Activated CD4-positive, alpha-beta T cell treated with anti-CD3 and anti-CD28 coated beads for 36 hours (primary cell): ENCODE measurements at places on chromosomes 3 and 15.

- DNase-seq = no peak
Measured at GRCh38 chr3:53939813-53940212, 48.2 kb upstream of the SELENOK start.

- no peak for DNase-seq
Measured at GRCh38 chr3:117706037-117706436, 996.5 kb downstream of the TUSC7 start.

DNA sequence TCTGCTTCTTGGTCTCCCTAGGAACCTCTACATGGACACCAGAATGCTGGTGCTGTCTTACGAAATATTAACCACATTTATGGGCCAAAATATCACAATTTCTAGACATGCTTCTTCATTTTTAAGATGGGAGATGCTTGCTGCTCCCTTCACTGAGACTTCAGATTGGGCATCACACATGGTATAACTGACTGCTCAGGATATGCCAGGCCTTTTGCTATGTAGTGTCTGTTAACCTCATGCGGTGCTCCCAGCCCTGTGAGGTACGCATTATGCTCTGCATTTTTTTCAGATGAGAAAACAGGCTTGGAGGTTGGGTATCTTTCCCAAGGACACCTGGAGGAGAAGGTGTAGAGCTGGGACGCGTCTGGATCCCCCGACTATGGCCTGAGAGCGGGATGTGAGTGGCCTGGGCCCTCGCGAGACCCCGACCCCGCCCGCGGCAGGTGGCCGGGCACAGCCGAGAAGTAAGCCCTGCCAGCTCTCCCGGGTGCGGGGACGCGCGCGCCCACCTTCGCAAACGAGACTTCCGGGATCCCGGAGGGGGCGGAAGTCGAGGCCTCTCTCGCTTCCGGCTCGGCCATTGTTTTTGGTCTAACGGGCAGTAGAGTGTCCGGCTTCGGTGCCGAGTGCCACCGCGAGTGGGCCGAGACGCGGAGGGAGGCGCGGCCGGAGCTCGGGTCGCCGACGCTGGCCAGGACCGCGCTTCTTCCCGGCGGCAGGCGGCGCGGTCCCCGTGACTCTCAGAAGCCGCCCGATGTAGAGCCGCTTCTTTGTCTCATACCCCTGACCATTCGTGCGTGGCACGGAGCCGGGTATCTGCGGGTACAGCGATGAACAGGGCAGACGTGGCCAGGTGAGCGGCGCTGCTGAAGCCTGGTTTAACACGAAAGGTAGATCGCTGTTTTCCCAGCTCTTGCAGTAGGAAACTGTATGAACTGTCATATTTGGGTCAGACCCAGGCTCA, at the start of gene ZKSCAN7:
ZKSCAN7 (plus strand) TSS at position 568 of the 967 bp plus-strand sequence. CDS start 1,855 bp downstream, outside the sequence.
- peak; percentile 68 for DNase-seq

DNA sequence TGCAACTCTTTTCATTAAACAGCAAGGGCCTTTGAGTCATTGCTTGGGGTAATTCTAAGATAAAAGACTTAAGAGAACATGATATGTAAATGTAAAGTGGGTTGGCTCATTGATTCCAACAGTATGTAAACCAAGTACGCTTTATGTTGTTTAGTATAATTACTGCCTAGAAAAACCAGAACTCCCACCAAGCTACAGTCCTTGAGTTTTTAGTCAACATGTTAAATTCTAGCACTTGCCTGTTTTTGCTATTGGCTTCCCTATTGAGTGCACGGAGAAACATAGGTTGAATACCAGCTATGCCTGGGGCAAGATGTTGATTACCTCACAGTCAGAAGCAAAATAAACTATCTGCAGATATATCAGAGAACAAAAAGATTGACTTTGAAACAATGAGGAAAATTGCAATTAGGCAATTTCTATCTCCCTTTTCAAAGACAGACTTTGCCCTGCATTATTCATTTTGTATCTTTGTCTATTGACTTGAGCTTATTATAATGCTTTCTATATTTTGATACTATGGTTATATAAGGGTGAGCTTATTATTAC, 179.3 kb downstream of the ZPLD1 start:
- no peak for DNase-seq

- DNase-seq = no peak
Measured at GRCh38 chr15:66241087-66241907, 12.3 kb downstream of the MEGF11 start.

- peak; percentile 72 for DNase-seq
Measured at GRCh38 chr3:5187920-5188418, 462 bp downstream of the EDEM1 start.

DNA sequence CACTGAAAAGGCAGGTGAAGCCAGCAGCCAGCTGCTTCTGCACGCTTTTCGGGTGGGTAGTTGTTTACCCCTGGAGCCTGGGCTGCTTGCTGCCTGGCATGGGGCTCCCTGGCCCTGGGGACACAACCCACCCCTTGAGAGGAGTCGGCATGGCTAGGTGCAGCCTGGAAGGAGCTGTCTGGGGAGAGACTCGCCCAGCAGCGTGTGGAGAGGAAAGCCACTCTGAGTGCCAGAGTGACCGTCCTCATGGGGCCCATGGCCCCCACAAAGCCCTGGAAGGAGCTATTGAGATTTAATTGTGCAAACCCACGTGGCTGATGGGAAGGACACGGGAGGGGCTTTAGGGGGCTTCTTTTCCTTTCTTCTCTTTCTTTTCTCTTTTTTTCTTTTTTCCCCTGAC, 137.5 kb downstream of the OPA1 start:
- DNase-seq = no peak

- no peak for DNase-seq
Measured at GRCh38 chr3:134030379-134031347, 938 bp upstream of the SLCO2A1 start.

GRCh38 chr15:80283531-80283930, 31.5 kb upstream of the CTXND1 start:
- no peak for DNase-seq

DNA sequence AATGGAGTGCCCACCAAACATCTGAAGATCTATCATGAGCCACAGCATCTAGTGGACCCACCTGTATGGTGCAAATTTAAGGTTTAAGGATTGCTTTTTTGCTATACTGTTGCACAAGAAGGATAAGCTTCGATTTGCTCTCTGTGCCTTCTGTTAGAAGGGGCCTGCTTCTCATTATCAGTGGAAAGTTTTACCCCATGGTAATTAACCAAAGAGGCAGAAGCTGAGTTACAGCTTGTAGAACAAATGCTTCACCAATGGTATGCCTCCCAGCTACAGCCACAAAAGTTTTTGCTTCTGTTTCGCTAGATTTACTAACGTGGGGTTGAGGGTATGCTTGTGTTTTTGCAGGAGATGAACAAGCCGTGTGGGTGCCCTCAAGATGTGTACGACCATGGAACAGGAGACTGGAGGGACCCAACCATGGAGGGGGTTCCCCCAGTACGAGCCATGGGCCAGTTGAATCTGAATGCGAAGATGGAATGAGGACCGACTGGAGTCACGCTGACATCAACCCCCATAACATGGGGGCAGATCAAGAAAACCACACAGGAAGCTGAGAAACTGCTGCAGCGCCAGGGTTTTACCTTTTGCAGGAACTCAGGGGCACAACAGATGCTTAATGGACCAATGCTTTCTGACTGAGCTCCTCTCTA, 43.5 kb downstream of the ACAD9 start:
- DNase-seq = peak; percentile 72

DNA sequence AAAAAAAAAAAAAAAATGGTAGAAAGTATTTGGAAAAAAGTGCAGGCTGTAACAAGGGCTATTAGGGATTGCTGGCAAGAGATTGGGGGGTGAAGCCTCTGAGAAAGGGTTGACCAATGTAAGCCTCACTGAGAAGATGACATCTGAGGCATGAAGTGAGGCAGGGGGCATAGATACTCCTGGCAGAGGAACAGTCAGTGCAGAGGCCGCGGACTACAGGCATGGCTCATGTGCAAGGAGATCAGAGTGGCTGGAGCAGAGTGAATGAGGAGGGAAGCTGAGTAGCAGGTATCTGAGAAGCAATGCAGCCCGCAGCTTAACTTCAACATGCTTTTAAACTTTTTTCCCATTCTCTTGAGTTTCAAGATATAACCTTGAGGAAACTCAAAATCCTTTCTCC, 5.4 kb downstream of the FBXL22 start:
- no peak for DNase-seq
